ENCODE measurements at places on chromosomes 11 and 22.

- no peak for DNase-seq
Measured at GRCh38 chr11:63448646-63449045, 42.3 kb downstream of the PLAAT5 start.

DNA sequence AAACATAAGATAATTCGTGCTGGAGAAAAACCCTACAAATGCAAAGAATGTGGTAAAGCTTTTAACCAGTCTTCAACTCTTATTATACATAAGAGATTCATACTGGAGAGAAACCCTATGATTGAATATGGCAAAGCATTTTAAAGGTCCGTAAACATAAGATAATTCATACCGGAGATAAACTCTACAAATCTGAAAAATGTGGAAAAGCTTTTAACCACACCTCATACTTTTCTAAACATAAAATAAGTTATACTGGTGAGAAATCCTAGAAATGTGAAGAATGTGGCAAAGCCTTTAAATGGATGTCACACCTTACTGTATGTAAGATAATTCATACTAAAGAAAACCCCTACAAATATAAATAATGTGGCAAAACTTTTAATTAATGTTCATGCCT, 20.7 kb downstream of the PLAAT5 start:
- DNase-seq = no peak

DNA sequence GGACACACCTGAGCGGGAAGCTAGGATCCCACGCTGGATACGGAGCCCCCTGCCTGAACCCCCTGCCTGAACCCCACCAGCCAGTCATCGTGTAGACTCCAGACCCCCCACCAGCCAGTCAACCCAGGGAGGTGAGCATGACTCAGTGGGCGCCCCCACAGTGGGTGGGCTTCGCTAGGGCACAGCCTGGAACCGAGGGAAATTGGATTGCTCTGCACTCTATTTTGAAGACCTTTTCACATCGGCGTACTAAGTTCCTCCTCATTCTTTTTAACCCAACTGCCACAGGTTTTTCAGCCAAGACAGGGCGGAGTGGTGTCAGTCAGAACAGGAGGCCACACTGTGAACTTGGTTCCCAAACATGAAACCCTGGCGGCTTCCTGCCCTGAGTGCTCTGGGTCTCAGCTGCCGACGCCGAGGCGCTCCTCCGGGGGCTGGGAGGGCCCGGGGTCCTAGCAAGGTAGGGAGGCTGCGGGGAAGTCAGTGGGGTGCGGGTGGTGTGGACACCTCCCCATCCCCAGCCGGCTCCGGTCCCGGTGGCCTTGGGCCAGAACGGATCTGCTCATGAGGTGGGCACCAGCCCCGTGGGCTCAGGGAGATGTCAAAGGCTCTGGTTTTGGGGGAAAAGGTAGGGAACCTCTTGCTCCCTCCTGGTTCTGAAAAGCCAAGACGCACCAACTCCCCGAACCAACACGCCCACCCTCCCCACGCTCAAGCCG, 57.0 kb downstream of the BRD1 start:
- DNase-seq = no peak

DNA sequence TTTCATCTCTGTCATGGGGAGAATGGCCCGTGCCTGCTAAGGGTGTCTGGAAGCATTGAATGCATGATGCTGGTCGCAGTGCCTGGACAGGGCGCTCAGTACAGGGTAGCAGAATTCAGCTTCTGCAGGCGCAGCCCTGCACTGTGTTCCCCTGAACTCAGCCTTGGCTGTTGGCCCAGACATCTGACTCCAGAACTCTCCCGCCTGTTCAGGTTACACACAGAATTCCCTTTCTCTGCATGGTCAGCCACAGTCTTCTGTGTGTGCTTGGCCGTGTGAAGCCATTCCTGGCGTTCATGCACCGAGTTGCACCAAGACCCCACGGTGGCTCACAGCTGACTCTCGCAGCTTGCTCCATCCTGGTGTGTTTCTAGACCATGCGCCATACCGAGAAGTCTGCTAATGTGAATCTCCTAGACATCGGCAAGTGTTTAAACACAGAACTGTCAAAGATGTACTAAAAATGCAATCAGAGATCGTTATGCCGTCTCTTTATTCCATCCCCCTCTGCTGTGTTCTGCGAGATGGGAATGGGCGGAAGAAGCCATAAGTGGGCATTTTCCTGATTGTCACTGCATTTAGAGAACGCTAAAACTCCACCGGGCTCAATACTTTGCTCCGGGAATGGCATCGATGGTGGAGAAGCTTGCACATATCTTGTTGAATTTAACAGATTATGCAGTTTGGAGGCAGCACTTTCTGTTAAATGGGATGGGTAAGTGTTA, 55.6 kb downstream of the MPPED1 start:
- DNase-seq = no peak

- DNase-seq = no peak
Measured at GRCh38 chr11:28104425-28104824, 3.5 kb downstream of the KIF18A start.

DNA sequence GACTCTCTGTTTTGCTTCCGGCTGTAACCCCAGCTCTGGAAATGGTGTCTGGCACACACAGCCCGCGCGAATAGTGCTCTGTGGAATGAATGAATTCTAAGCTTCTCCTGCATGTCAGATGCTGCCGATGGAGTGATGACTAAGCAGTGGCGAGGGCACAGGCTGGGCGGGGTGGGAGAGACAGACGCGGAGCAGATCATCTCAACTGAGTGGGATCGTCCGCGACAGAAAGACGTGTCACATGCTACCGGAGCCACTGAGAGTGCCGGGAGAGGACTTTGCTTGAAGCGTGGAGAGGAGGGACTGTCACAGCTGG, 334.5 kb downstream of the CTTN start:
- DNase-seq = no peak

- no peak for DNase-seq
Measured at GRCh38 chr11:122399375-122399774, 256.1 kb upstream of the UBASH3B start.

DNA sequence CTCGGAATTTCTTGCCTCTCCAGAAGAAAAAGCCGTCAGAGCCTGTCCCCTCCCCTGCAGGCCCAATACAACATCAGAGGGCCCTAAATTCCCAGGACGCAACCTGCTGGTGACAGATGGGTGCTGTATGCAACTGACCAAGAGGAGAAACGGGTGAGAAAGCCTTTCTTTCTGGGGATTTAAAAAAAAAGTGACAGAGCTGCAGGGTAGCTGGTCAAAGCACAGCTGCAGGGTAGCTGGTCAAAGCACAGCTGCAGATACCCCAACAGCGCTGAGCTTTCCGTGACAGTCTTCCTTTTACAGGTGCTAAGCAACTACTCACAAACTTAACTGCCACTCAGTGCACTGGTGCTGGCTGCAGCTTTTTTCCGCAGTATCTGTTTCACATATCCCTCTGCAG, 17.8 kb downstream of the AP1B1 start:
- DNase-seq = no peak

- DNase-seq = no peak
Measured at GRCh38 chr11:76214968-76215548, 8.8 kb upstream of the WNT11 start.

- no peak for DNase-seq
Measured at GRCh38 chr22:27541836-27542235, 259.7 kb downstream of the MN1 start.

- DNase-seq = no peak
Measured at GRCh38 chr11:12692229-12693075, 18.2 kb downstream of the TEAD1 start.

- DNase-seq = no peak
Measured at GRCh38 chr11:40716344-40717130, 742.9 kb downstream of the LRRC4C start.

DNA sequence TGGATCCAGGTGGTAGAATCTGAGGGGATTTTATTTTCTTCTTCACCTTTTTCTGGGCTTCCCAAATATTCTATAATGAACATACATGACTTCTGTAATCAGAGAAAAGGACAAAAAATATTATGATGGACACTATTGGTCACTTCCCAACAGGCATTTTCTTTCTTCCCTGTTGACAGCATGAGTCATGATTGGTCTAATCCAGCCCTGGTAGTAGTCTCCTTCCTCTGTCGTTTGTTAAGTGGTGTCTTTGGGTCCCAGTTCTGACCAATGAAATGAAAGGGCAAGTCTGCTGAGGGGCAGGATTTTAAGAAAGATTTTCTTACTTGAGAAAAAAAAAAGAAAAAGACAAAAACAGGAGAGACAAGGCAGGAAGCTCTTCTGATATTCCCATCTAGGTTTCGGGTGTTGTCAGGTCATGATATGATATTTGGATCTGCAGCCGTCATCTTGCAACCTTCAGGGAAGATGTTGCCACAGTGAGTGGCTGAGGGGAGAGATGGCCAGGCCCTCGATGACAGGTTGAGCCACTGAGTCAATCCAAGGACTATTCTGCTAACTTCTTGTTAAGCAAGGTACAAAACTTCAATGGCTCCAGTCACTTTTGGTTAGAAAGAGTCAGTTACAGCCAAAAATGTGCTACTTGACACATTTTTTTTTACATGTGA, 23.3 kb upstream of the PLEKHB1 start:
- DNase-seq = no peak

GRCh38 chr11:69398529-69399492, 82.7 kb upstream of the LINC01488 start:
- no peak for DNase-seq

DNA sequence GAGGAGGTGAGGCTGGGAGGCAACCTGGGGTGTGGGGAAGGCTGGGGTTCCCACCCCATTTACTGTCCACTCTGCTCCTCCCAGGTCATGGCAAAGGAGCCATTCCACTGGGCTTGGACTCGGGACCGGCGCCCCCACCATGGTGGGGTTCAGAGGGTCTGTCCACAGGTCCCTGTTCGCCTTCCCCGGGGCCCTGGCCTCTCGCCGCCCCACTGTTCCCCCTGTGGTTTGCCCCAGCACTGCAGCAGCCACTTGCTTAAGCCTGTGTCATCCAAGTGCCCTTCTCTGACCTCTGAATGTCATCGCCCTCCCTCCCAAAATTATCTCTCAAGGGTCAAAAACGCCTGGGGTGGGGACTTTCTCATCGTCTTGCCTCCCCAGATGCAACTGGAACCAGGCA, 2.6 kb downstream of the SPDYC start:
- no peak for DNase-seq

DNA sequence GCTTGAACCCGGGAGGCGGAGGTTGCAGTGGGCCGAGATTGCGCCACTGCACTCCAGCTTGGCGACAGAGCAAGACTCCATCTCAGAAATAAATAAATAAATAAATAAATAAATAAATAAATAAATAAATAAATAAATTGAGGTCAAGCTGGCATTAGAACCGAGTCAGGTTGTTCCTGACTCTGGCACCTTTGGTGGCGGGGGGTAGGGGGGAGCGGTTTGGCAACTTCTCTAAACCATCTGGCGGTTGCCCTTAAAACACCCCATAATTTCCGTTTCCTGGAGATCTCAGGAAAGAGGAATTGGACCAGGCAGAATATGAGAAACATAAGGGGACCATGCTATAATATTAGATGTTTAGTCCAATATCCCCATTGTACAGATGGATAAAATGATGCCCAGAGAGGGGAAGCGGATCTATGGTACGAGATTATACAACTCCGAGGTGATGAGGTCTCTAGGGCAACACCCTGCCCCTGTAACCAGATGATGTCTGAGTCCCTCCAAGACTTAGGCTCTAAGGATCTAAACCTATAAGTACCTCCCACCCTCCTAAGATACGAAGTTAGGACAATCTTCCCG, 785 bp downstream of the CLPB start:
- DNase-seq = no peak

- no peak for DNase-seq
Measured at GRCh38 chr11:10540546-10540914, 457 bp downstream of the RNF141 start.

GRCh38 chr11:128936606-128937251, 5.9 kb downstream of the TP53AIP1 start:
- DNase-seq = no peak

DNA sequence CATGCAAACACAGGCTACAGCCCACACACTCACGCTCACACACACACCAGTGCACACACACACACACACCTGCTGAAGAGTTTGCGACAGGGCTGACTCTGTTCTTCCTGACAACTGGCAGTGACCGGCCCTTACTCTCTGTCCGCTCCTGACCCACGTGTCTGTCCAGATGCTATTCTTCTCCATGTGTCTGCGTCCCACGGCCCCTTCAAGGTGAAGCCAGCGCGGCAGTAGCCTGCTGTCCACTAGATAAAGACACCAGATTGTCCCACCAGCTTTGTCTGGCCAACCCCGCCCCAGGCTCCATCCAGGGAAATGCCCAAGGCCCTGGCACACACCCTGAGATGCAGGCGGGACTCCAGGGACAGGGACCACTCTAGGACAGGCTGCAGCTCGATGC, 713.9 kb downstream of the BRD1 start:
- no peak for DNase-seq

GRCh38 chr22:42065438-42066125, 5.0 kb downstream of the NAGA start:
- DNase-seq = no peak

- DNase-seq = no peak
Measured at GRCh38 chr11:64241491-64242374, 838 bp downstream of the FKBP2 start.

GRCh38 chr11:68321293-68322051, 9.1 kb downstream of the LRP5 start:
- no peak for DNase-seq

DNA sequence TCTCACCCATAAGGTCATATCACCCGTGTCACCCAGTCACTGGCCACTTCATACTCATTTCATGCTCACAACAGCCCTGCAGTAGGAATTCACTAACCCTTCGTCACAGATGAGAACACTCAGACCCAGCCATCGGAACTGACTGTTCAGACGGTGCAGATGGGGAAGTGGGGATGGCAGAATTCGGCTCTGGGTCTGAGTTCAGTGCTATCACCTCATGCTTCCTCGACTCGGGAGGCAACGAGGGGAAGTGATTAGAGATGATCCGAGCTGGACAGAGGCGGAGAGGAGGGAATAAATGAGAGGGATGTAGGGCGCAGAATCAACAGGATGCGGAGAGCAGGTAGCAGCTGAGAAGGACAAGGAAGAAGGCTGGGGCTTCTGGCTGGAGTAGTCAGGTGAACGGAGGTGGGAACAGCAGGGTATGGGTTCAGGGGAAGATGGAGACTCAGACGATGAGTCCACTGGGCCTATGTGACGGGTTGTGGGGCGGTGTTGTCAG, 4.7 kb downstream of the B3GNT6 start:
- DNase-seq = no peak

GRCh38 chr11:73519266-73519665, 78.6 kb downstream of the FAM168A start:
- no peak for DNase-seq

GRCh38 chr11:504053-504993, 2.7 kb downstream of the RNH1 start:
- DNase-seq = no peak

DNA sequence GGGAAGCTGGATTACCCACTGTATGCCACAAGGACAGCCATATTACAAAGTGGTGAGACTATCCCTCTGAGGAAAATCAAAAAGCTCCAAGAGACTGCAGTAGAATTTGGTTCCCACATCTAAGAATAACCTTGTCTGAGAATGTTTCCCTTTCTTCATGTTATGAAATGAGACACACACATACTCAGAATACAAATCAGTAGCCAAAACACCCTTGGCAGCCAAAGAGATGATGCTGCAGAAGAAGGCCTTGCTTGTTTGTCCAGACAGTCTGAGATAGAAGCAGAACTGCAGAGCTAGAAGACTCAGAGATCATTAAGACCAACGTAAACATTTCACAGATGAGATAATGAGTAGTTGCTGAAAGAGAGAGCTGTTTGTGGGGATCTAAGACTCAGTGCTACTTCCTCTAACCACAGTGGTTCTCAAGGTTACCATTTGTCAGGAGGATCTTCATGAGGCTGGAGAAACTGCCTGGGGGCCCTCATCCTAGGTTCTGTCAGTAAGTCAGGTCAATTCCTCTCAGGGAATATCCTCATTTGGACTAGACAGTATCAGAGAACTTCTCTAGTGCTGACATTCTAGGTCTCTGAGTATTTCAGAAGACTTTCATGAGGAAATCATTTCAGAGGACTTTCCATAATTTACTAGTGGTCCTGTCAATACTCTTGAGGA, 38.9 kb downstream of the RELT start:
- DNase-seq = no peak

Data from stimulated activated CD8-positive, alpha-beta memory T cell treated with anti-CD3 and anti-CD28 coated beads, Interleukin-7, amount 100 ng/mL, for 48 hours (primary cell).